Osteoblast (primary cell): ENCODE measurements at places on chromosomes 5 and 9. TPM values are rescaled to one million over a fixed set of nuclear protein-coding genes. Genes with fewer than 3 reads are reported as not detected.

PCDHGB4 gene
- total RNA-seq: 14.1 and 15.9 TPM in 2 replicates

ZNF462 gene
- total RNA-seq: 8.3 and 9.8 TPM in 2 replicates

ATG10 gene
- total RNA-seq: 6.5 and 7.4 TPM in 2 replicates

PGM5 gene
- total RNA-seq: 0.36 and 1.2 TPM in 2 replicates

SLC36A2 gene
- not detected in 2 replicates for total RNA-seq

FREM1 gene
- total RNA-seq: under 0.01 and 0.72 TPM in 2 replicates

FGFR4 gene
- total RNA-seq: 0.29 and 1.1 TPM in 2 replicates

ADAMTSL2 gene
- under 0.01 and 0.29 TPM in 2 replicates for total RNA-seq

DIRAS2 gene
- under 0.01 TPM in 1 of 2 replicates, not detected in the other for total RNA-seq

ZNF366 gene
- not detected in 2 replicates for total RNA-seq

INSYN2B gene
- 2.2 and 3.5 TPM in 2 replicates for total RNA-seq

IL33 gene
- under 0.01 TPM in 1 of 2 replicates, not detected in the other for total RNA-seq

CD72 gene
- 2.7 and 2.9 TPM in 2 replicates for total RNA-seq

MEF2C gene
- total RNA-seq: 9.4 and 13.4 TPM in 2 replicates

PRRX2 gene
- 27.5 and 34.8 TPM in 2 replicates for total RNA-seq

TRPM3 gene
- 0.72 and 1.2 TPM in 2 replicates for total RNA-seq

GRCh38 chr9:90099262-90099963 is 494.6 kb downstream of the GADD45G start:
- H3K36me3 ChIP-seq: no peaks in the 10 kb centered on the region
- no peaks in the 10 kb centered on the region for H3K4me1 ChIP-seq
- DNase-seq: no peak
- no peak overlapping the region for H3K27ac ChIP-seq
- no peak overlapping the region for H3K4me3 ChIP-seq

- H3K4me1 ChIP-seq: no peaks in the 10 kb centered on the region
- no peak overlapping the region for H3K27ac ChIP-seq
Observed at GRCh38 chr9:136087741-136088480, 7.2 kb downstream of the NACC2 start.

DNA sequence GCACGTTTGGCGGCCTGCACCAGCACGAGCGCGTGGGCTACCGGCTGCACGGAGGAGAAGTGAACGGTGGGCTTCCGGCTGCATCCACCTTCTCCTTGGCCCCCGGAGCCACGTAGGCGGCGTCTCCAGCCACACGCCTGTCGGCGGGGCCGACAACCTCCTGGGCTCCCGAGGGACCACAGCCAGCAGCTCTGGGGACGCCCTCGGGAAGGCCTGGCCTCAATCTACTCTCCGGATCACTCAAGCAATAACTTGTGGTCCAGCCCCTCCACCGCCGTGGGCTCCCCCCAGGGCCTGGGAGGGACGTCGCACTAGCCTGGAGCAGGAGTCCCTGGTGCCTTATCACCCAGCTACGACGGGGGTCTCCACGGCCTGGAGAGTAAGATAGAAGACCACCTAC is 73.7 kb downstream of the INSL6 start:
- no peaks in the 10 kb centered on the region for H3K4me1 ChIP-seq
- H3K36me3 ChIP-seq: peaks cover 21% of the 10 kb centered on the region
- no peak overlapping the region for H3K27ac ChIP-seq
- H3K27me3 ChIP-seq: no peaks in the 10 kb centered on the region
- no peak overlapping the region for H3K4me3 ChIP-seq

- peaks cover 3% of the 10 kb centered on the region for H3K27me3 ChIP-seq
- peak overlapping the region; percentile 82 for H3K27ac ChIP-seq
- H3K36me3 ChIP-seq: no peaks in the 10 kb centered on the region
Observed at GRCh38 chr9:99057665-99058625, 47.0 kb upstream of the TGFBR1 start.

- no peaks in the 10 kb centered on the region for H3K36me3 ChIP-seq
- DNase-seq: no peak
- no peak overlapping the region for H3K4me3 ChIP-seq
- H3K27ac ChIP-seq: no peak overlapping the region
- peaks cover 3% of the 10 kb centered on the region for H3K27me3 ChIP-seq
Observed at GRCh38 chr9:135356796-135357195, 122.8 kb upstream of the PPP1R26 start.

DNA sequence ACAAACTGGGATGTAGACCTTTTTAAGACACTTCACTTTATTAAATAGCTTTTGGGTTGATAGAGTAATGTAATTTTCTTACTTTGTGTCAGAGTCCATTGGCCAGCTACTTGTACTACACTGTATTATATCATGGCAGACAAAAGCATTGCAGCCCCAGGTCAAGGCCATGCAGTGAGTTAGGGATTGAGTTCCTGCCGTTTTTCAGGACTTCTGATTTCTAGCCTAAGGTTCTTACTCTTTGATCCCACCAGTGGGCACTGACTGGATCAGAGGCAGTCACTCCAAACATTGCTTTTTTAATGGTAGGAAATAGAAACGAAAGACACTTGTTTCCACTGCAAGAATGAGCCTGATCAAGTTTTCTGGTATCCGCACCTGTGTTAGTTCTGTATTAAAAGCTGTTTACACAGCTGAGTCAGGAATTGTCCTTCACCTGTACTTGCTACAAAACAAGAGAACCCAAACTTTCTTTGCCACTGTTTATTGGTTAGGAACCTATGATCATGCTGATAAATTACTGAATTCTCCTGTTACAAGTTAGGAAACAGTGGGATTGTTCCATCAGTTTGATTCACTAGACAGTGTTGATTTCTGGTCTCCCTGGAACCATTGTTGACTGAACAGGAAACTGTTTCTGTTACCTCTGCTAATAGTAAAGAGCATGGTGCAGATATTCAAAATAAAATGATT is 22.1 kb downstream of the LRRC70 start:
- no peaks in the 10 kb centered on the region for H3K36me3 ChIP-seq
- H3K27me3 ChIP-seq: no peaks in the 10 kb centered on the region
- no peak overlapping the region for H3K4me3 ChIP-seq
- no peak for DNase-seq
- H3K4me1 ChIP-seq: peaks cover 9% of the 10 kb centered on the region
- no peak overlapping the region for H3K27ac ChIP-seq

GRCh38 chr9:33453999-33454660 is 6.7 kb upstream of the AQP3 start:
- H3K27ac ChIP-seq: no peak overlapping the region
- peak; percentile 46 for DNase-seq
- peaks cover 10% of the 10 kb centered on the region for H3K4me1 ChIP-seq

DNA sequence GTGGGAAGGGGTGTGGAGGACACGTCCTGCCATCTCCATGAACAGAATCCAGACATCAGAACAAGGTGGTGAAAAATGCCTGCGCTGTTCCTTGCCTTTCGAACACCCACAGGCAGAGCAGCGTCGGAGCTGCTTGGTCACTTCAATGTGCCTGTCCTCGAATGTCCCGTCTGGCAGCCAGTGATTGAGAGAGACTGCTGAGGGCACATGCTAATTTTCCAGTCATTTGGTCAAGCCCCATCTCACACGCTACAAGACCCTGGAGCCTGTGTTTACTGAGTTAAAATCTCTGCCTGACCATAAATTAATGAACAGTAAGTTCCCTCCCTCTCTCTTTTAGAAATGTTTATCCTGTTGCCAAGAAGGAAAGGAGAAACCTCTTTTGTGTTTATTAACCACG is 149.3 kb downstream of the NTRK2 start:
- no peak for DNase-seq
- no peaks in the 10 kb centered on the region for H3K27me3 ChIP-seq
- H3K27ac ChIP-seq: no peak overlapping the region
- H3K36me3 ChIP-seq: no peaks in the 10 kb centered on the region
- no peaks in the 10 kb centered on the region for H3K4me1 ChIP-seq

DNA sequence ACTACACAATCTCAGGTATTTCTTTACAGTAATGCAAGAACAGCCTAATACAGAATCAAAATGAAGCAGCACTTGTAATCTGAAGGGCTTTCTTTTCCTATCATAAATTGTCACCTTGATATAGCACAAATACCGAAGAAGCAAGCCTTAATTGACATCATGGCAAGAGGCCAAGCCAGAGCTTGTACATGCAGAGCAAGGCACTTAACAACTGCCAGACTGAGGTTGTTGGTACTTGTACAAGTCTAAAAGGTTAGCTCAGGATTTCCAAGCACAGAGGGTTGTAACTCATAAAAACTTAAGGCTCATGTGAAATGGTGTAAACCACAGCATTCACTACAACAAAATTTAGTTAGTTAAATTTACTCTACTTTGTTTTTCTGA is 158.8 kb upstream of the SPEF2 start:
- H3K4me3 ChIP-seq: no peak overlapping the region
- no peaks in the 10 kb centered on the region for H3K36me3 ChIP-seq
- no peaks in the 10 kb centered on the region for H3K4me1 ChIP-seq
- no peak for DNase-seq

DNA sequence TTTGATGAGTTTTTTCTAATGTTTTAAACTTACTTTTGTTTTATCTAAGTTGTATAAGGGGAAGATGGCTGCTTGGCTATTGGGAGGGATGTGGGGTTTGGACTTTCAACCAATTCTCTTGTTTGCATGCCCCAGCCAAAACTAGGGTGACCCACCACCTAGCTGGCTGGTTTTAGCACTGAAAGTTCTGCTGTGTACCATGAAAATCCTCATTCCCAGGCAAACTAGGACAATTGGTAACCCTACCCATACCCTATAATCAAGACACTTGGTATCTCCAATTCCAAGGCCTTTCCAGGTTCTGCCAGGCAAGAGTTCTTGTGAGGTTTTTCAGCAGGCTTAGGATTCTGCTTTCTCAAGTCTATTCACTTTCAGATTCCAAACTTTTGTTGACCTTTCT is 13.1 kb downstream of the RAB3C start:
- no peak overlapping the region for H3K4me3 ChIP-seq
- H3K27ac ChIP-seq: no peak overlapping the region
- H3K36me3 ChIP-seq: no peaks in the 10 kb centered on the region

- H3K4me1 ChIP-seq: peaks cover 27% of the 10 kb centered on the region
- no peaks in the 10 kb centered on the region for H3K36me3 ChIP-seq
- peak; percentile 93 for DNase-seq
- H3K4me3 ChIP-seq: no peak overlapping the region
- H3K27ac ChIP-seq: peak overlapping the region; percentile 66
Observed at GRCh38 chr9:115373000-115373709, 255.2 kb upstream of the TNC start.

GRCh38 chr9:137083394-137084004 is 3.3 kb upstream of the MAN1B1 start:
- peaks cover 44% of the 10 kb centered on the region for H3K4me1 ChIP-seq
- H3K27ac ChIP-seq: peak overlapping the region; percentile 74
- H3K27me3 ChIP-seq: no peaks in the 10 kb centered on the region
- H3K36me3 ChIP-seq: peaks cover 29% of the 10 kb centered on the region
- DNase-seq: peak; percentile 99

DNA sequence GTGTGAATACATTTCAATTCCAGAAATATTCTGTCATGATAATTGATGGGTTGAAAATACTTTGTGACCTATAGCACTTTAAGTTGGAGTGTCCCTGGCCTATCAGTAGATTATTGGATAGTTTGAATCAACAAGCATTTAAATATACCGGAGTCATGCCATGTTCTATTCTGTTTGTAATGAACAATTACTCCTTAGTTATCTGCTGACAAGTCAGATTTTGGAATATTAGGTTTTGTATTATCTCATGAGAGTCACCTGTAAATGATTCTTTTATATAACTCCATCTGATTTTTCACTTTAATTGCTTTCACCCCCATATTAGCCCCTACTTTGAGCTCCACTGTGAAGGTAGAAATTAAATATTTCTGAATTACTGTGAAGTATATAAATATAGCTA is 92.5 kb upstream of the SH3GL2 start:
- no peaks in the 10 kb centered on the region for H3K4me1 ChIP-seq
- H3K36me3 ChIP-seq: peaks cover 4% of the 10 kb centered on the region
- no peak overlapping the region for H3K27ac ChIP-seq
- H3K4me3 ChIP-seq: no peak overlapping the region

- H3K36me3 ChIP-seq: no peaks in the 10 kb centered on the region
- no peak for DNase-seq
- H3K27me3 ChIP-seq: no peaks in the 10 kb centered on the region
- peaks cover 11% of the 10 kb centered on the region for H3K4me1 ChIP-seq
Observed at GRCh38 chr5:27315363-27316270, 277.2 kb upstream of the CDH9 start.

- H3K36me3 ChIP-seq: peaks cover 15% of the 10 kb centered on the region
- peaks cover 52% of the 10 kb centered on the region for H3K4me1 ChIP-seq
- peak overlapping the region; percentile 76 for H3K27ac ChIP-seq
- no peak for DNase-seq
Observed at GRCh38 chr5:14146725-14147124, 3.6 kb downstream of the TRIO start.

DNA sequence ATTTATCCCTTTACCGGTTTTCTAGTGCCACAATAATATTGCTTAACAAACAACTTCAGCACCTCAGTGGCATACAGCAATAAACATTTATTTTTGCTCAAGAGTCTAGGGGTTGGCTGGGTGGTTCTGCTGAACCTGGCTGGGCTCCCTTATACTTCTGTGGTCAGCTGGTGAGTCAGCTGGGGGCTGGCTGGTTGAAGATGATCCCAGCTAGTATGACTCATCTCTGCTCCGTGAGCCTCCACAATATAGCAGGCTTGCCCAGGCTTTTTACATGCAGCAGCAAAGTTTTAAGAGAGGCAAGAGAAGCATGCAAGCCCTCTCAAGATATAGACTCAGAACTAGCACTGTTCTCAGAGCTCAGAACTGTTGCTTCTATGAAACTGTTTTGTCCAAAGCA is 523.5 kb upstream of the CLINT1 start:
- no peak overlapping the region for H3K4me3 ChIP-seq
- H3K4me1 ChIP-seq: peaks cover 38% of the 10 kb centered on the region
- no peaks in the 10 kb centered on the region for H3K27me3 ChIP-seq
- H3K36me3 ChIP-seq: no peaks in the 10 kb centered on the region
- peak; percentile 77 for DNase-seq

DNA sequence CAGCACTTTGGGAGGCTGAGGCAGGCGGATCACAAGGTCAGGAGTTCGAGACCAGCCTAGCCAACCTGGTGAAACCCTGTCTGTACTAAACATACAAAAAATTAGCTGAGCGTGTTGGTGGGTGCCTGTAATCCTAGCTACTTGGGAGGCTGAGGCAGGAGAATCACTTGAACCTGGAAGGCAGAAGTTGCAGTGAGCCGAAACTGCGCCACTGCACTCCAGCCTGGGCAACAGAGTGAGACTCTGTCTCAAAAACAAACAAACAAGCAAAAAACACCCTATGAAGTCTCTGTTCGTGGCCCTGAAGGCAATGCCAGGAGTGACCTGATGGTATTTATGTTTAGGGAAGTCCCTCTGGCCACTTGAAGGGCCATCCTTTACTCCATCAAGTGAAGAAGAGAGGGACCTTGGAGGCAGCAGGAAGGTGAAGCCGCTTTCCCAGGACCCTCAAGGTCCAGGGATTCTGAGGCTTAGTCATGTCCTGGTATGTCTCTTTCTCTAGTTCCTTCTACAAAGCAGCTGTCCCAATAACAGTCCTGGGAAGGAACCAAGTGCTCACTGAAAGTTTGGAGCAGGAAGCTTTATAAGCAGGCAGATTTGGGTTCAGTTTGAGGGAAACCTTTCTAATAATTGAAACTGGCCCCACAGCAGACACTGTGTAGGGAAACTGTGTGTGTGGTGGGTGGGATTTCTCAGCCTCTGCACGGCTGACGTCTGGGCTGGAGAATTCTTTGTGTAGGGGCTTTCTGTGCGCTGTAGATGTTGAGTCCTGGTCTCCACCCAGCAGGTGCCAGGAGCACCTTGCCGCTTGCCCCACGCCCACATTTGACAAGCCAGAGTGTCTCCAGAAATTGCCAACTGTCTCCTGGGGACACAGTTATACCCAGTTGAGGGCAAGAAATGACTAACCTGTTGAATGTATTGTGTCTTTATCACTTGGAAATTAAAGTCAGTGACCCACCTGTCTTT is 12.5 kb downstream of the PHF2 start:
- H3K4me1 ChIP-seq: peaks cover 8% of the 10 kb centered on the region
- no peak overlapping the region for H3K4me3 ChIP-seq
- no peak overlapping the region for H3K27ac ChIP-seq
- no peaks in the 10 kb centered on the region for H3K27me3 ChIP-seq

- H3K27me3 ChIP-seq: no peaks in the 10 kb centered on the region
- no peak for DNase-seq
- H3K4me3 ChIP-seq: no peak overlapping the region
- no peaks in the 10 kb centered on the region for H3K36me3 ChIP-seq
Observed at GRCh38 chr5:164097749-164098148, 592.3 kb downstream of the MAT2B start.
